Stimulated activated CD4-positive, alpha-beta T cell treated with anti-CD3 and anti-CD28 coated beads, Interleukin-1b, Interleukin-23, amount 100 ng/mL, for 1 hour (primary cell): ENCODE measurements at places on chromosomes 3 and 15.

- no peak for DNase-seq
Measured at GRCh38 chr3:9180764-9181117, 68.7 kb downstream of the SRGAP3 start.

- DNase-seq, result no peak
Measured at GRCh38 chr15:75891895-75892294, 11.8 kb upstream of the FBXO22 start.

- no peak for DNase-seq
Measured at GRCh38 chr3:149310796-149311534, 22.5 kb downstream of the TM4SF18 start.

GRCh38 chr15:67869701-67870100, 29.9 kb upstream of the RNU6-1 start:
- DNase-seq, result no peak

GRCh38 chr3:136141291-136141785, 54.8 kb downstream of the MSL2 start:
- DNase-seq, result no peak
